ENCODE measurements at places on chromosomes 5 and 9.

GRCh38 chr5:123681061-123681460 is 169.1 kb downstream of the CSNK1G3 start:
- no peak for DNase-seq

DNA sequence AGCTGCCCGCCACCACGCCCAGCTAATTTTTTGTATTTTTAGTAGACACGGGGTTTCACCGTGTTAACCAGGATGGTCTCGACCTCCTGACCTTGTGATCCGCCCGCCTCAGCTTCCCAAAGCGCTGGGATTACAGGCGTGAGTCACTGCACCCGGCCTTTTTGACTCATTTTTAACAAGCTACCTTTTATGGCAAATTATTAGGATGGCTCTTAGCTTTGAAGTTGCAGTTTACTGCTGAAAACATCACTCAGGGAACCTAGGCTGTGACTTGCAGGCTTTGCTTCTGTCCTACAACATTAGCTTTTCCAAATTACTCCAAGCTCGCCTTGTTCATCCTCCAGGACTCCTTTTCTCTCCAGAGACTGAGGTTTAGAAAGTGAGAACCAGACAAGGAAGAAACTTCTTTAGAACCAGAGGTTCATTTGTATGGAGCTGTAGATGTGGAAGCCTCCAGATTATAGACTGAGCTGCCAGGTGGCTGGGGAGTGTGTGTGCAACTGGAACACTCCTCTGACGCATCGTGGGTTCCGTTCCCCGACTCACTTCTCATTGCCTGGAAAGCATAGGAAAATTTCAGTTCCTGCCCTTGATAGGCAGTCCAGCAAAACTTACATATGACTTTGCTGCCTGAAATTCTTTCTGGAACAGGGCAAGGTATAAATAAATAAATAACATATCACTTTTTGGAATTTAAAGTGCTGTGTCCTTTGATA is 23.8 kb upstream of the SPTAN1 start:
- DNase-seq: no peak

GRCh38 chr9:122060481-122060880 is 32.6 kb downstream of the TTLL11 start:
- DNase-seq: no peak

- DNase-seq: no peak
Measured at GRCh38 chr9:26789959-26790358, 102.6 kb downstream of the CAAP1 start.

DNA sequence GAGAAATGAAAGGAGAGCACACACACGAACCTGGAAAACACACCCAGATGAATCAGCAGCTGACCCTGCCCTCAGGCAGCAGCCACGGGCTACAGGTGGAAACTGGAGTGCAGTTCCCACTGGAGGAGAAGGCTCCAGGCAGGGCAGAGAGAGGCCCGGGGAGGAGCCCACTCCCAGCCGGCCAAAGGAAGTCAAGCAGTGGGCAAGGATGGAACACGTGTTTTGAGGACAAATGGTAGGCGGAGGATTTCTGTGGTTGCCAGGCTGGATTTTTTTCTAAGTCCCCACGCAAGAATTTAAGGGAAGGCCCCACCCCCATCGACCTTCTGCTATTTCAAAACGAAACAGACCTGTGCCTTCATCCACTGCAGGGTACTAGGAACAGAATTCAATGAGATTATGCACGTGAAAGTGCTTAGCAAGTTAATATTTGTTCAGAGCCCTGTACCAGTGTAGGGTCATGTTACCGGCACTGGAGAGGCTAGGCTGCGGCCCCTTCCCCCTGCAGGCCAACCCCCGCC is 6.8 kb downstream of the EPB41L4B start:
- no peak for DNase-seq
